Tibial nerve (tissue), 4 donors: ENCODE measurements at places on chromosomes 6 and 20.

DNA sequence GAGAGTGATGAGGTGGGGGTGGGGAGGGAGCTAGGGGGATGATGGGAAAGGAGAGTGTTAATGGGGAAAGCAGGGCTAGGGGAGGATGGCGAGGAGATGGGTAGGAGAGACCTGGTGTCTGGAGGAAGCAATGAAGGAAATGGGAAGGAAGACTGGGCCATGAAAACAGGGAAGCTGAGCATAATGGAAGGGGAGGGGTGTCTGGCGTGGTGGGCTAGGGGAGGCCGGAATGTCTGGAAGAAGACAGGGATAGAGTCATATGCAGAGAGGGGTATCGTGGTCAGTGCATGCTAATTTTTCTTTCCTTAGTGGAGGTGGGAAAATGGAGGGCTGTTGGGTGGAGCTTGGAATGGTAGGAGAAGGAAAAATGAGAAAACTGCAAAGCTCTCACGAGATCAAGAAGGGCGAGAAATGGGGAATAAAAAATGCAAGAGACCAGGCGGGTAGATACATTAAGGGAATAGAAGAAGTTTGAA, 423 bp downstream of the KLHDC3 start:
- H3K4me3 ChIP-seq, result peak overlapping the region; percentile 80
- DNase-seq, result no peak
- peaks cover 7% of the 10 kb centered on the region for H3K36me3 ChIP-seq
- no peaks in the 10 kb centered on the region for H3K27me3 ChIP-seq

DNA sequence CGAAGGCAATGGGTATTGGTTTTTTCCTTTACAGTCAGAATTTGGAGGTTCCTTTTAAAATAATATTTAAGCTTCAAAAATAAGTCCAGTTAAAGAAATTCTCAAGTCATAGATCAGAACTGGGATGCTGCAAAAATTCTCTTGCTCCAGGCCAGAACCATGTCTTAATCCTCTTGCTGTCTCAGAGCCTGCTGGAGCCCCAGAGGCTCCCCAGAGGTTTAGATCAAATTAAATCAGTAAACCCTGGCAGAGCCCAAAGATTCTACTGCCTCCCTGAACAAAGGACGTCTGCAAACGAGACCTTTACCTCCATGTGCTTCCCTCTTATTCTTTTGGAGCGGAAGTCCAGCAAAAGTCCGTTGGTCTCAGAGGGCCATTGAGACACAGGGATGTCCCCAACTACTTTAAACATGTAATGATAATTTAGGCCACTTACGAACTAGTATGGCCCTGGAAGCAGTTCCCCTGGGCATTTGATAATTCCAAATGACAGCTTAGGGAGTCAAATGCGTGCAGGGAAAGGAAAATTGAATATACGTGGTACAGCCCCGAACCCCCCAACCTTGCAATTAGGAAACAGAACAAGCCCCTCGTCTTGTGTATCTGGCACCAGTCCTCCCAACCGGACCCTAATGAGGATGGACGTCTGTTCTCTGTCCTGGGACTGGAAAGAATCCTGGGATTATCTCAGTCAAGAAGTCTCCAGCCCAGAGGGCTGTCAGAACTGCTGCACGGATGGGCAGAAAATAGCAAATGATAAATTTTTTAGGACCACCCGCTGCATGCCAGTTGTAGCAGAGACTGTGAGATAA, 31.5 kb downstream of the SULF2 start:
- H3K27ac ChIP-seq, result no peak overlapping the region
- no peak for DNase-seq
- H3K4me1 ChIP-seq, result peaks cover 13% of the 10 kb centered on the region
- no peak overlapping the region for H3K4me3 ChIP-seq
- no peaks in the 10 kb centered on the region for H3K36me3 ChIP-seq
- no peaks in the 10 kb centered on the region for H3K27me3 ChIP-seq

DNA sequence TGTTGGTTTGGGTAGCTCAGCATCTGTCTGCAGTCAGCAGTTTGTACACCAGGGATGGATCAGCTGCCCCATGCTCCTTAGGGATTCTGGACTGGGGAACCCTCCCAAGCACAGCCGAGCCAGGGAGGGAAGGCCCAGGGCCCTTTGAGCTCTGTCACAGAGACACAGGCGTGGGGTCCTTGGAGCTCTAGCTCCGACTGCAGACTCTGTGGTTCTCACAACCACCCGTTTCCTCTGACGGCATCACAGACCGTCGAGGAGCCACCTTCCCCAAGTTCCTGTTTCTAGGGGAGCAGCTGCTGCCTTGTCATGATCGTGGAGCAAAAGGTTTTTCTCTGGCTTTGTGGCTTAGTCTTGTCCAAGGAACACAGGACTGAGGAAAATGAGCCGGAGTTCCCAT, at the start of gene SLA2:
Gene SLA2, minus strand, starts transcription at position 199 of the 400 bp plus-strand sequence. CDS start 4,861 bp downstream, outside the sequence.
- H3K4me3 ChIP-seq, result peak within 1 kb of the TSS; percentile 21
- H3K27me3 ChIP-seq, result no peaks in the 10 kb centered on the region
- no peaks in the 10 kb centered on the region for H3K4me1 ChIP-seq
- no peak for DNase-seq
- H3K27ac ChIP-seq, result no peak within 1 kb of the TSS

- no peaks in the 10 kb centered on the region for H3K4me1 ChIP-seq
- no peak for DNase-seq
- H3K27me3 ChIP-seq, result no peaks in the 10 kb centered on the region
- H3K4me3 ChIP-seq, result no peak overlapping the region
- H3K27ac ChIP-seq, result no peak overlapping the region
These were observed 241.8 kb upstream of the PRDM1 start for GRCh38 chr6:105844275-105844883.

GRCh38 chr6:142404751-142405150, 102.9 kb downstream of the ADGRG6 start:
- H3K4me3 ChIP-seq, result no peak overlapping the region
- no peak for DNase-seq

DNA sequence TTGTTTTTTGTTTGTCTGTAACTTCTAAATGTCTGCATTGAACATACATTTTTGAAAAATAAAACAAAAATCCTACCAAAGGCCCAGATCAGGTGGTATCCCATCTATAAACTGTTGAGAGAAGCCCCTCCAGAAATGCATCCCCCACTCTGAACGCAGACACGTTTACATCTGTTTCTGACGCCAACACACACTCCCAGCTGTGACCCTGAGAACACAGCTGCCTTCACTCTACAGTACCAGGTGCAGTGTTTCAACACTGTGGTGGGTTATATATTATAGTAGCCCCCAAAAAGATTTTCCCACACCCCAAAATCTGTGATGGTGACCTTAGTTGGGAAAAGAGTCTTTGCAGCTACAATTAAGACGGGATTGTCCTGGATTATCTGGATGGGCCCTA, 199.1 kb upstream of the JARID2 start:
- no peaks in the 10 kb centered on the region for H3K27me3 ChIP-seq
- no peaks in the 10 kb centered on the region for H3K36me3 ChIP-seq
- no peaks in the 10 kb centered on the region for H3K4me1 ChIP-seq
- no peak overlapping the region for H3K27ac ChIP-seq
- H3K4me3 ChIP-seq, result no peak overlapping the region
- DNase-seq, result no peak

- H3K36me3 ChIP-seq, result no peaks in the 10 kb centered on the region
- no peaks in the 10 kb centered on the region for H3K27me3 ChIP-seq
These were observed 903.7 kb downstream of the TFAP2A start for GRCh38 chr6:9511157-9511556.

GRCh38 chr6:7734707-7735383, 8.9 kb downstream of the BMP6 start:
- no peak overlapping the region for H3K4me3 ChIP-seq
- H3K27ac ChIP-seq, result no peak overlapping the region
- no peaks in the 10 kb centered on the region for H3K27me3 ChIP-seq
- no peaks in the 10 kb centered on the region for H3K36me3 ChIP-seq

GRCh38 chr6:12709116-12709515, 7.5 kb upstream of the PHACTR1 start:
- no peak overlapping the region for H3K4me3 ChIP-seq

- no peaks in the 10 kb centered on the region for H3K36me3 ChIP-seq
- no peaks in the 10 kb centered on the region for H3K27me3 ChIP-seq
- no peak overlapping the region for H3K4me3 ChIP-seq
- no peak overlapping the region for H3K27ac ChIP-seq
- no peaks in the 10 kb centered on the region for H3K4me1 ChIP-seq
These were observed 50.1 kb downstream of the SPTLC3 start for GRCh38 chr20:13058666-13059389.

DNA sequence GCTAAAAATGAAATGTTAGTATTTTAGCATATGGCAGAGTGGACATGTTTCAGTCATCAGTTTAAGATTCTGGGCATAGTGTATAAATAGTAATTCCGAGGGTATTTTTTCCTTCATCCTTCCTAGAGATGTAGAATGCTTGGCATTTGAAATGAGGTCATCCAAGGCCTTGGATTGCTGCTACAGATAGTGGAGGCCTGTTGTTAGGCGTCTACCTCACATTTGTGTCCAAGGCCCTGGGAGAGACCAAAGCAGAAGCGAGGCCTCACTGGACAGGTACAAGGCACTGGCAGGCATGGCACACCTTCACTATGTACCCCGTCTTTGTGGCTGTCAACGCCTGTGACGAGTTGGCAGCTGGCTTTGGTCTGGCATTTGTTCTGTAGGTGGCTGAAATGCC, 58.0 kb downstream of the DTD1 start:
- H3K4me3 ChIP-seq, result no peak overlapping the region
- no peak for DNase-seq
- H3K27ac ChIP-seq, result no peak overlapping the region
- H3K36me3 ChIP-seq, result no peaks in the 10 kb centered on the region
- H3K4me1 ChIP-seq, result peaks cover 5% of the 10 kb centered on the region

DNA sequence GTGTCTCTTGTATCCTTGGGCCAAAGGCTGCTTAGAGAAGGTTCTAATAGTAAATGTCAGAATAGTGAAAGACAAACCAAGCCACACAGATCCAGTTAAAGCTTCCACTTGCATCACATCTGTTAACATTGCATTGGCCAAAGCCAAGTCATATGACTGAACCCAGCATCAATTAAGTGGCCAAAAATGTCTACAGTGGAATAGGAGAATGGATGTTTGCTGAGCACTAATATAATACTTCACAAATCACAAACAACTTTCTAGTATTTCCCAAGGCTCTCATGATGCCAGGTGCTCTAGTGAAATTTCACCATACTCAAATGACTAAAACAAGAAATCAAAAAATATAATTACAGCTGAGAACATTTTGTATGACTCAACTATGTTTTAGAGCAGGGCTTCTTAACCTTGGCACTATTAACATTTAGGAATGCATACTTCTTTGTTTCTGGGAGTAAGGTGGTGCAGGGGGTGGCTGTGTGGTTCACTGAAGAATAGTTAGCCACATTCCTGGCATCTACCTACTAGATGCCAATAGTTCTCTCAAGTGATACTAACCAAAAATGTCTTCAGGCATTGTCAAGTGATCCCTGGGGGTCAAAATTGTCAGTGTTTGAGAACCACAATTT, 148.0 kb upstream of the SPTLC3 start:
- no peak overlapping the region for H3K27ac ChIP-seq
- H3K4me1 ChIP-seq, result no peaks in the 10 kb centered on the region
- no peak for DNase-seq
- no peaks in the 10 kb centered on the region for H3K27me3 ChIP-seq
- H3K36me3 ChIP-seq, result no peaks in the 10 kb centered on the region

DNA sequence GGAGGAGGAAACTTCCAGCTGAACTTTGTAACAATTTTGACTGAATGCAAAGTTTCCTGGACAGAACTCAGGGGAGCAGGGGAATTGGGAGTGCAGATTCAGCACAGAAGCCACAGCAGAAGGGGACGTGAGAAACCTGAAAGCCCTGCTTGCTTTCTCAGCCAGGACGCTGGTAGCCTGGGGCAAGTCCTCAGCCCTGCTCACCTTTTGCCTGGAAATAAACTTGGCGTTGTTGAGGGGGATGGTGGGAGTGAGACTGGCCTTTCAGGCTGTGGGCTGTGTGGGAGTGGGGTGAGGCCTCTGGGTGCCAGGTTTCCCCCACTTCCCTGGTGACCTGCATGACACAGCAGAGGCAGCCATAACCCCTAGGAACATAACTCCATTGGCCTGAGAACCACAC, 238.1 kb upstream of the HS3ST5 start:
- no peak for DNase-seq
- H3K4me3 ChIP-seq, result no peak overlapping the region
- no peaks in the 10 kb centered on the region for H3K27me3 ChIP-seq
- no peak overlapping the region for H3K27ac ChIP-seq

- H3K4me1 ChIP-seq, result no peaks in the 10 kb centered on the region
- H3K27ac ChIP-seq, result no peak overlapping the region
- no peak overlapping the region for H3K4me3 ChIP-seq
- no peak for DNase-seq
- H3K27me3 ChIP-seq, result no peaks in the 10 kb centered on the region
These were observed 69.3 kb upstream of the FYN start for GRCh38 chr6:111942561-111942960.

GRCh38 chr20:32285621-32286371, 8.3 kb downstream of the KIF3B start:
- H3K4me3 ChIP-seq, result no peak overlapping the region
- H3K27ac ChIP-seq, result peak overlapping the region; percentile 48
- peaks cover 23% of the 10 kb centered on the region for H3K36me3 ChIP-seq
- DNase-seq, result no peak
- H3K27me3 ChIP-seq, result no peaks in the 10 kb centered on the region

DNA sequence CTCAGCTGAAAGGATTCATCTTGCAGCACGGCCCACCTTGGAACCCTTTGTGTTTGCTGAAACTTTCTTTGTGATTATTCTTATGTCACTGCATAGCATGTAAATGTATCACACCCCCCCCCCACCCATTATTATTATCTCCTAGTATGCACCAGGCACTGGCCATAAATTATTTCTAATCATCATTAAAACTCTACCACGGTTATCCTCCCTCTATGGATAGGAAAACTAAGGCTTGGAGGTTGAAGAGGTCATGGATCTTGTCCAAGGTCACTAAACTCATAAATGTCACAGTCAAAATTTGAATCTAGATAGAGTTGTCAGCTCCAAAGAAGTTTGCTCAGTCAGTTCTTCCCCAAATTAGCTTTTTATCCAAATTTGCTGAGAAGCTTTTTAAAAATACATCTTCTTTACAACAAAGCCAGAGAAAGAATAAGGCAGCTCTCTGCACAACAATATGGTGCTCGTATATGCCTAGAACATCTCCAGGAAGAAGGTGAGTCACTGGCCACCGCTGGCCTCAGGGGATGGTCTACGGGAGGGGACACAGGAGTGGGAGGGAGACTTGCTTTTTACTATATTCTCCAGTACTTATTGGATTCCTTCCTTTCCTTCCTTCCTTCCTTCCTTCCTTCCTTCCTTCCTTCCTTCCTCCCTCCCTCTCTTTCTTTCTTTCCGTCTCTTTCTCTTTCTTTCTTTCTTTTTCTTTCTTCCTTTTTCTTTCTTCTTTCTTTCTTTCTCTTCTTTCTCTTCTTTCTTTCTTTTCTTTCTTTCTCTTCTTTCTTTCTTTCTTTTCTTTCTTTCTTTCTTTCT, 134.5 kb downstream of the VEGFA start:
- DNase-seq, result no peak
- H3K4me3 ChIP-seq, result no peak overlapping the region
- no peaks in the 10 kb centered on the region for H3K36me3 ChIP-seq
- no peaks in the 10 kb centered on the region for H3K4me1 ChIP-seq
- H3K27ac ChIP-seq, result no peak overlapping the region
- H3K27me3 ChIP-seq, result no peaks in the 10 kb centered on the region

GRCh38 chr20:44830995-44831394, 20.6 kb upstream of the RIMS4 start:
- H3K27ac ChIP-seq, result no peak overlapping the region
- H3K36me3 ChIP-seq, result no peaks in the 10 kb centered on the region
- H3K4me1 ChIP-seq, result no peaks in the 10 kb centered on the region
- no peak overlapping the region for H3K4me3 ChIP-seq
